Astrocyte (in vitro differentiated cells and primary cell): ENCODE measurements at places on chromosomes 6 and 20. TPM values are rescaled to one million over a fixed set of nuclear protein-coding genes. Genes with fewer than 3 reads are reported as not detected.

GRCh38 chr6:45556828-45557227 is 179.1 kb upstream of the SUPT3H start:
- no peak for DNase-seq
- no peaks in the 10 kb centered on the region for H3K27me3 ChIP-seq
- H3K4me1 ChIP-seq: peaks cover 21% of the 10 kb centered on the region
- no peaks in the 10 kb centered on the region for H3K36me3 ChIP-seq
- H3K27ac ChIP-seq: no peak overlapping the region

DNA sequence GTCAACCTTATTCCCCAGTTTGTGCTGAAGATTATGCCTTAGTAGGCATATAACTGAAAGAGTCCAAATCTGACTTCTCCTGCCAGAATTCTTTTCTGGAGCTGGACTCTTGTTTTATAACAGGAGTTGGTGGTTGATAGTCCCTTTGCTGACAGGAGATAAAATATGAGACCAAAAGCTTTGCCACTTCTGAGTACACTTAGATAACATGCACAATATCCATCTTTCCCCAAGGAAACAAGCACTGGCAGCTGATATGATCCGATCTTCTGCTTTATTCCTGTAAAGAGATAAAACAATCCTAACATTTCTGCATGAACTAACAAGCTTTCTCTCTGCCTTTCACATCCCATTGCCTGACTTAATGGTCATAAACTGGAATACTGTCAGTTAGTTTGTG is 1265.4 kb upstream of the ADGRB3 start:
- H3K4me3 ChIP-seq: no peak overlapping the region
- no peak overlapping the region for H3K27ac ChIP-seq
- no peak for DNase-seq
- H3K36me3 ChIP-seq: no peaks in the 10 kb centered on the region
- no peaks in the 10 kb centered on the region for H3K27me3 ChIP-seq

GRCh38 chr6:145086197-145086596 is 649.1 kb downstream of the EPM2A start:
- no peak overlapping the region for H3K27ac ChIP-seq
- H3K4me1 ChIP-seq: no peaks in the 10 kb centered on the region
- no peaks in the 10 kb centered on the region for H3K27me3 ChIP-seq
- H3K4me3 ChIP-seq: no peak overlapping the region
- H3K36me3 ChIP-seq: no peaks in the 10 kb centered on the region
- peak; percentile 15 for DNase-seq

DNA sequence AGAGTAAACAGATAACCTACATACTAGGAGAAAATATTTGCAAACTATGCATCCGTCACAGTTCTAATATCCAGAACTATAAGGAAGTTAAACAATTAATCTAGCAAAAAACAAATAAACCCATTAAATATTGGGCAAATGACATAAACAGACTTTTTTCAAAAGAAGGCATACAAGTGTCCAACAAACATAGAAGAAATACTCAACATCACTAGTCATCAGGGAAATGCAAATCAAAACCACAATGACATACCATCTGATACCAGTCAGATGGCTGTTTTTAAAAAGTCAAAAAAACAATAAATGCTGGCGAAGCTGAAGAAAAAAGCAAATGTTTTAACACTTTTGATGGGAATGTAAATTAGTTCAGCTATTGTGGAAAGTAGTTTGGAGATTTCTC is 1117.7 kb upstream of the MAP3K7 start:
- H3K4me1 ChIP-seq: peaks cover 11% of the 10 kb centered on the region
- H3K27ac ChIP-seq: peak overlapping the region; percentile 26
- DNase-seq: peak; percentile 86
- H3K36me3 ChIP-seq: no peaks in the 10 kb centered on the region

GRCh38 chr6:35516712-35517111 is 4.0 kb upstream of the TULP1 start:
- H3K27me3 ChIP-seq: peaks cover 12% of the 10 kb centered on the region
- H3K4me1 ChIP-seq: no peaks in the 10 kb centered on the region
- H3K36me3 ChIP-seq: no peaks in the 10 kb centered on the region
- H3K27ac ChIP-seq: no peak overlapping the region

SLC17A3 gene
- not detected in 2 replicates for total RNA-seq

GRCh38 chr6:28865401-28866204 is 58.2 kb downstream of the TRIM27 start:
- DNase-seq: no peak
- no peaks in the 10 kb centered on the region for H3K27me3 ChIP-seq
- H3K4me3 ChIP-seq: no peak overlapping the region

DNA sequence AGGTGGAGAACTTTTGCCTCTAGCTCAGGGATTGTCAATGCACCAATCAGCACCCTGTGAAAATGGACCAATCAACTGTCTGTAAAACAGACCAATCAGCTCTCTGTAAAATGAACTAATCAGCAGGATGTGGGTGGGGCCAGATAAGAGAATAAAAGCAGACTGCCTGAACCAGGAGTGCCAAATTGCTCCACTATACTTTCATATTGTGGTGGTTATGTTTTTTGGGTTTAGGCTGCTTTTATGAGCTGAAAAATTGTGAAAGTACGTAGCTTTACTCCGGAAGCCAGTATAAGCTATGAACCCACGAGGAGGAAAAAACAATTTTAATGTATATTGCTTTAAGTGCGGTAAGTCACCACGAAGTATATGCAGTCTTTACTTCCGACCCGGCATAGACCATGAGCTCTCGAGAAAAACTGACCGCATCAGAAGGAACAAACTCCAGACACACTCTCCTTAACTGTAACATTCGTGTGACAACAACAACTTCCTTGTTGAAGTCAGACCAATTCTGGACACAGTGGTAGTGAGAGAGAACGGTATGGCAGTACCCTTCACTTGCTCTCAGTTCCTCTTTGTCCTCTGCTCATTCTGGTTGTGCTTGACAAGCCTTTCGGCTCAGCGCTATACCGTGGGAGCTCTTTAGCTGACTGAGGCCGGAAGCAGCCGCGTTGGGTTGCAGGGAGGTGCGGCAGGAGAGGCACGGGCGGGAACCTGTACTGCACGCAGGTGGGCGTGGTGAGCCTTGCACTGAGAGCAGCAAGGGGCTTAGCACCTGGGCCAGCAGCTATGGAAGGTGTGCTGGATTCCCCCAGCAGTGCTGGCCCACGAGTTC is 81.9 kb upstream of the E2F3 start:
- no peak overlapping the region for H3K27ac ChIP-seq
- no peaks in the 10 kb centered on the region for H3K27me3 ChIP-seq
- H3K4me1 ChIP-seq: no peaks in the 10 kb centered on the region
- DNase-seq: no peak
- H3K4me3 ChIP-seq: no peak overlapping the region

DNA sequence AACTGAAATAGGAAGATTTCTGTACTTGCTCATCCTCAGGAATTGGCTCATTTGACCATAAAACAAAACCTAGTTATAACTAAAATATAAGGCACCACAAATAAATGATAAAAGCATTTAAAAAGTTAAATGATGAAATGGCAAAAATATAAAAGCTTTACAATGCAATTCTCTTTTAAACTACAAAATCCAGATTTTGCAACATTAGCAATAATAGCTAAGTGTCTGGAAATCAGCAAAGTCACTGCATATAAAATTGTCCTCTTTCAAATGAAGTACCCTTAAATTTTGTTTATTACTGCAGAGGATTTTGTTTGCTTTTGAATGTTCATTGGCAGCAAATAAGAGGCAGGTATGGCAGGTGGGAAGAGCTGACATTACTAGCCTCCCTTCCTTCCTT is 270.4 kb upstream of the RSPO3 start:
- no peaks in the 10 kb centered on the region for H3K27me3 ChIP-seq
- no peaks in the 10 kb centered on the region for H3K4me1 ChIP-seq
- no peak overlapping the region for H3K27ac ChIP-seq

- peaks cover 3% of the 10 kb centered on the region for H3K27me3 ChIP-seq
- no peak overlapping the region for H3K4me3 ChIP-seq
- no peaks in the 10 kb centered on the region for H3K36me3 ChIP-seq
Observed at GRCh38 chr20:41616228-41616627, 1.9 kb downstream of the CHD6 start.

DNA sequence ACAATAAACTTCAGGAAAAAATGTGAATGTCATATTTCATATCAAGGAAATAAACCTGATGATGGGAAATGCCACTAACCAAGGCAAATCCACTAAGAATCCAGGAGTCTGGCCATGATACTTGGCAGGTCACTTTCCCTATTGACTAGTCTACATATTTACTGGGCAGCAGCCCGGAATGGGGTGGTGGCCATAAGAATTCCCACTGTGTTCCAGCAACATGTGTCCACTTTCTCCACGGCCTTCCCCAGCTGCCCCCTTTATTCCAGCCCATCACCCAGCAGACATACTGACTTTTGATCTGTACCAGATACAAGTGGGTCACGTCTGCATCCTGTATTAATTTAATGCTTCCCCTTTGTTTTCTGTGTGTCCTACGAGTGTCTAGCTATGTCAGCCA is 234.5 kb upstream of the PRDM1 start:
- H3K4me3 ChIP-seq: no peak overlapping the region
- H3K27ac ChIP-seq: no peak overlapping the region
- H3K4me1 ChIP-seq: no peaks in the 10 kb centered on the region
- H3K36me3 ChIP-seq: no peaks in the 10 kb centered on the region
- H3K27me3 ChIP-seq: no peaks in the 10 kb centered on the region
